H4 (cell line): ENCODE measurements at places on chromosomes 4 and X. TPM values are rescaled to one million over a fixed set of nuclear protein-coding genes. Genes with fewer than 3 reads are reported as not detected.

Gene TIGD2
- 16.1 and 22.0 TPM in 2 replicates for total RNA-seq

DNA sequence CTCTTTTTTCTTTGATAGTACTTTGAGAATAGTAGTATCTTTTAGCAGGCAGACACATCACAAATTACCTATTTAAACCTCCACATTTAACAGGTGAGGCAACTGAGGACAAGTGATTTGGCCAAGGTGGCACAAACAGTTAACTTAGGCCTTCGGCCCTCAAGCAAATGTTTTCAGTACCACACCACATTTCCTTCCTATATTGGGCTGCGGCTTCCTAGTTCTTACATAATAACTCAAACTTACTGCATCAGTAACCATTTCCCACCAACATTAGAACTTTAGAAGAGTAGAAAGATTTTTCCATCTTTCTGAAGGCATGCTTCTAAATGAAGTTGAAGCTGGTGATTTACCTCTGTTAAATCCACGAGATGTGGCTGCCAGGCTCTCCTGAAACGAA, 63.2 kb upstream of the SLC4A4 start:
- no peak for DNase-seq

Gene GPR34
- not detected in 2 replicates for total RNA-seq

- no peak for DNase-seq
These were observed 18.0 kb downstream of the LYAR start for GRCh38 chr4:4271912-4272311.

DNA sequence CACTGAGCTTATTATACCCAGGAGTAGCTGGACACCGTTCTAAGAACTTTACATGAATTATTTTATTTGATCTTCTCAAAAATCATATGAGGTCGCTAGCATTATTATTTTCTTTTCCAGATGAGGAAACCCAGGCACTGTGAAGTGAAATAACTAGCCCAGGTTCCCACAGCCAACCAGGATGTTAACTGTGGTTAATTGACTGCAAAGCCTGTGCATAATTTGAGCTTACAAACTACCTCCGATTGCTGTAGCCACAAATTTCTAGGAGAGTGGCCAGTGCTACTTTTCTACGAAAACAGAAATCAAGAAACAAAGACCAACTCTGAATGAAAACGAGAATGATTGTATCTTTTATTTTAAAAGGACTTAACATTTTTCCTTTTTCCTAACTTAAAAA, 27.2 kb downstream of the SPRY1 start:
- no peak for DNase-seq

- DNase-seq, result no peak
These were observed 72.6 kb downstream of the METTL14 start for GRCh38 chr4:118757761-118758251.

GRCh38 chr4:152085657-152086056, 324.9 kb upstream of the GATB start:
- no peak for DNase-seq

Gene IL2
- not detected in 2 replicates for total RNA-seq

- no peak for DNase-seq
These were observed 4.5 kb upstream of the HSD17B13 start for GRCh38 chr4:87327136-87327535.

GRCh38 chrX:352181-352580, 33.6 kb upstream of the GTPBP6 start:
- no peak for DNase-seq

GRCh38 chr4:109004418-109004817, 241.6 kb upstream of the ETNPPL start:
- no peak for DNase-seq

Gene TMEM156
- total RNA-seq, result 1.3 and 2.7 TPM in 2 replicates

- no peak for DNase-seq
These were observed 270.3 kb upstream of the CTSO start for GRCh38 chr4:156223985-156224384.

- DNase-seq, result peak; percentile 20
These were observed 19.1 kb upstream of the ARX start for GRCh38 chrX:25034889-25035288.

- no peak for DNase-seq
These were observed 50.0 kb upstream of the ZNF827 start for GRCh38 chr4:145988628-145989027.

- DNase-seq, result no peak
These were observed 47.2 kb upstream of the TFDP3 start for GRCh38 chrX:133265331-133265730.

GRCh38 chrX:40099055-40099958, 1.5 kb upstream of the BCOR start:
- no peak for DNase-seq

Gene CT55
- 0.47 and 0.87 TPM in 2 replicates for total RNA-seq

DNA sequence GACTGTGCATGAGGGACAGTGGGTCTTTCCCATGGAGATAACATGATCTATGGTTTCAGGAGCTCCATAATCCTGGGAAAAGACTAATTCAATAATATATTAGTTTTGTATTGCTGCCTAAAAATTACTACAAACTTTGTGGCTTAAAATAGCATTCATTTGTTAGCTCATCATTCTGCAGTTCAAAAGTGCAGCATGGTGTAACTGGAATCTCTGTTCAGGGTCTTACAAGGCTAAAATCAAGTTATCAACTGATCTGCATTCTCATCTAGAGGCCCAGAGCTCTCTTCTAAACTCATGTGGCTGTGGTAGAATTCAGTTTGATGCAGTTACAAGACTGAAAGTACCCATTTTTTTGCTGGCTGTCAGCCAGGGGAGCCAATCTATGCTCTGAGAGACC, 66.7 kb downstream of the LHFPL1 start:
- no peak for DNase-seq

DNA sequence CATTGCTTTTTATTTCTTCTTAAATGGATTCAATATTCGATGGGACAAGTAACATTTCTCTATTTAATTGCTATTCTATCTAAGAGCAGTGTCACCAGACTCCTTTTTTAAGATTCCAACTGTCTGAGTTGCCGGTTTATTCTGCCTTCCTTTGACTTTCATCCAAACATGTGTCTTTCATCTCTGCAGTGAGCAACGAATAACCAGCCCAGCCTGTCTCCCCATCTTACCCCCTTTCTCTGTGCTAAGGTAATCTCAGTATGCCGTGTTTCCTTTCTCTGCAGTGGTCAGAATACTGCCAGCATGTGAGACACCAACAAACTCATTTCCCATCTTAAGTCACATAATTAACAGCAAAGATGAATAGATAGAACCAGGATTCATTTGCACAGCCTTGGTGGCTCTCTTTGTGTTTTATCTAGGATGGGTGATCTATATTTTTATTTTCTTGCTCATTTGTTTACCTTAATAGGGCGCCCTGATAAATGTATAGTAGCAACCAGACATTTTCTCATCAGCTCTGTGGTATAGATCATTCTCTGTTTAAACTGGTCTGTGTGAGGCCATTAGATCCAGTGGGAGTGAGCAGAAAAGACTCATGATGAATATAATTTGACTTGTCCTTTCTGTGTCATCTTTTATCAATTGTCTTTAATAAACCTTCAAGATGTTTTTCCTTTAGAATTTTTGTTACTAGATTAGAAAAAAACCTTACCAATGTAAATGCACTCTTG, 394.8 kb upstream of the IGFBP7 start:
- no peak for DNase-seq

GRCh38 chr4:168800926-168801325, 209.1 kb downstream of the CBR4 start:
- DNase-seq, result no peak

DNA sequence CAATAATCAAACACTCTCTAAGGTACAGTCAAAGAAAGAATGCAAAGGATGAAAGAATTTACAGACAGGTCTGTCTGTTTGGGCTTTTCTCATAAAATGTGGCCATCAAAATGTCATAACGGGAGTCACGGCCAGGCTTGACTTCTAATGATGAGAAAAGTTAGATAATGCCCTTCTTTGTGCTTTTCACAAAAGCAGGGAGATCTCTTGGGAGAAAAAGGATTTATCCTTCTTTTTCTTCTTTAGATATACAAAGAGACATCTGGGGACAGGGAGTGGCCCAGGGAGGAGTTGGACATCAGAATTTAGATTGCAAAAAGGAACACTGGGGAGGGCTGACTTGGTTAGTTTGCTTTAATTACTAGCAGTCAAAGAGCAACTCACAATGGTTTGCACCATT, 93.1 kb downstream of the SLC39A8 start:
- no peak for DNase-seq

GRCh38 chrX:103562801-103563200, 22.5 kb upstream of the TCEAL4 start:
- no peak for DNase-seq

DNA sequence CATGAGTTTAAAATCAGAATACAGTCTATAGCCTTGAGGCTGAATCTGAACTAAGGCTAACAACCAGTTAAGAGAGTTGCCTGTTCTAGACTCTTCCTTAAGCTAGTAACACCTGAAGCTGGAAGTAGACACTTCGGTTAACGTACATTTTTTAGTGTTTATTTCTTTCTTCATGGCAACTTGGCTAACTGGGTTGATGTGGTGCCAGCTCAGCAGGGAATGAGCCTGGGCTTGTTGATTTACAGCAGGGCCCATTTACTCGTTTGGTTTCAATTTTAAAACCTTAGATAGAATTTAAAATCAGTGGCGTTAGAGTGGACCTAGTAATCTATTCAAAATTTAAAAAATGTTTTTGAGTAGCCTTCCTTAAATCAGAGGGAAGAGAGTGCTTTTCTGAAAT, 137.6 kb upstream of the ESX1 start:
- DNase-seq, result no peak

DNA sequence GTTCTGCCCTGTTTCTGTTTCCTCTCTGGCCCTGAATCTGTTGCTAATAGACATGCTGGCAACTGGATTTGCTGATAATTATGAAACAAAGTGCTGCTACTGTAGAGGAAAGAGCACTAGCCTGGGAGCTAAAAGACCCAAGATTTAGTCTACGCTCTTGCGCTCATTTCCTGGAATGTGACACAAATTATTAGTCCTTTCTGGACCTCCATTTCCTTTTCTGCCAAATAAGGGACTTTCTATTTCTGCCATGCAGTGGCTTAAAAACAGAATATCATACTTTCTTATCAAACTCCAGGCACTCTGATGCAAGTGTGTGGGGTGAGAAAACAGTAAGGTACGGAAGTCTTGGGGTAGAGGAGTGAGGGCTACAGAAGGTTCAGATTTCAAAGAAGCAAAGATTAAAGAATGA, 48.3 kb upstream of the GPR174 start:
- no peak for DNase-seq

GRCh38 chr4:108360754-108361445, 192.2 kb upstream of the LEF1 start:
- DNase-seq, result peak; percentile 79

GRCh38 chr4:56817840-56818491, 3.5 kb downstream of the SPINK2 start:
- DNase-seq, result no peak

GRCh38 chr4:87806520-87806919, 7.2 kb downstream of the IBSP start:
- DNase-seq, result no peak

Gene NWD2
- not detected in 2 replicates for total RNA-seq

DNA sequence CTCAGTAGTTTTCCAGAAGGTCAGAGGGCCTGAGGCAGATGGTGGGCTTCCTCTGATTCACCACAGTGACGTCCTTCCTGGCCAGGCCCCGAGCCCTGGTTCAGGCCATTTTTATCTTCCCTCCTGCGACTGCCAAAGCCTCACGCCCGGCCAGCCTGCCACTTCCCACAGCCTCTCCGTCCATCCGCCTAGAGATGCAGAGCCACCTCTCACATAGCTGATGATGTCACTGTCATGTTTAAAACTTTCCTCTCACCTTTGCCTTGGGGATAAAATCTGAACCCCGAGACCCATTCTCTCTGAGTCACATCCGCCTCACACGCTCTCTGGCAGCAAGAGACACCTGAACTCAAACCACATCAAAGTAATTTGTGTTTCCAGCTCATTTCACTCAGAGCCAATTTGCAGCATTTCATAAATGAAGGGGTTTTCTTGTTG, 175.3 kb downstream of the QDPR start:
- DNase-seq, result peak; percentile 70

GRCh38 chr4:119240568-119240967, 28.1 kb downstream of the USP53 start:
- DNase-seq, result no peak

DNA sequence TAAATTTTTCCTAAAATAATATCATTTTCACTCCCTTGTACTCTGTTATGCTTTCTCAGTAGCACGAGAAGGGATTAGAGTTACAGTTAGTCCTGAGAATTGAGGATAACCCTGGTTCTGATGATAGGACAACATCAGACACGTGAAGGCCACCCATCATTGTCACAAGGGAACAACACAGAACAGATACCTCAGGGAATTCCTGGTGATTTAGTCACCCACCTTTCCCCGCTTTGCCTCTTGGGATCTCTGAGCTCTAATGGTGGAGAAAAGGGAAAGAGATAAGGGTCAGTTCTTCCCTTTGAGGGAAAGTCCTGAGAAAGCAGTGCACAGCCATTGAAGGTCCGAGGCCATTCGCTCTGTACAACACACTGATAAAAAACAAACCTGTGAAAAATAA, 112.3 kb upstream of the GALNT7 start:
- no peak for DNase-seq

Gene LIMCH1
- total RNA-seq, result 24.5 and 25.3 TPM in 2 replicates

GRCh38 chr4:8132400-8132799, 26.2 kb downstream of the ABLIM2 start:
- no peak for DNase-seq

Gene CLIC2
- total RNA-seq, result 31.6 and 44.7 TPM in 2 replicates

DNA sequence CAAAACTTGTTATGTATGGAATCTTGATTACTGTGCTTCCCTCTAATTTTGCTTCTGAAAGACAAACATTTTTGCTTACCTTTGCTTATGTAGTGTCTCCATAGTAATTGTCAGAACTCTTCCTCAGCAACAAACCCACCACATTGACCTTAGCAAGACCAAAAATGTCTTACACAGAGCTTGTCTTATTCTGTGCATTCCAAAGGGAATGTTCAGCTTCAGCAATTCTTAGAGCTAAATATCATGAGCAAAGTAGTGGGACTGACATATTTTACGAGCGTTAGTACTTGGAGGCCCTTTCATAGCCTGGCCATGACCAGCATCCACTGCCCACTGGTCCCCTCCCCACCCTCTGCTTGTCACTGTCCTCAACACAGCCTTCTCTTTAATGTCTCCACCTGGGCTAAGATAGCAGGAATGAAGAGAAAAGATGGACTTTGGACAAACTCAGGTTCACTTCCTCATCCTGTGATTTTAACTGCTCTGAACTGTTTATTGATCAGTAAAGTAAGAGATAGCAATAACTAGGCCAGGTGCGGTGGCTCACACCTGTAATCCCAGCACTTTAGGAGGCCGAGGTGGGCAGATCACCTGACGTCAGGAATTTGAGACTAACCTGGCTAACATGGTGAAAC, 15.5 kb upstream of the SH3D19 start:
- no peak for DNase-seq

- no peak for DNase-seq
These were observed 48.4 kb downstream of the PRKG2 start for GRCh38 chr4:81166458-81167160.
